ENCODE measurements at places on chromosomes 13 and 19.

- H3K27ac ChIP-seq = no peak overlapping the region
- no peak for DNase-seq
- no peaks in the 10 kb centered on the region for H3K36me3 ChIP-seq
- no peaks in the 10 kb centered on the region for H3K27me3 ChIP-seq
- no peak overlapping the region for H3K4me3 ChIP-seq
- peaks cover 6% of the 10 kb centered on the region for H3K4me1 ChIP-seq
Observed at GRCh38 chr13:23411706-23412105, 21.8 kb downstream of the SACS start.

- no peak overlapping the region for H3K27ac ChIP-seq
- no peak overlapping the region for H3K4me3 ChIP-seq
- no peaks in the 10 kb centered on the region for H3K36me3 ChIP-seq
- no peak for DNase-seq
- peaks cover 3% of the 10 kb centered on the region for H3K4me1 ChIP-seq
- H3K27me3 ChIP-seq = no peaks in the 10 kb centered on the region
Observed at GRCh38 chr13:75749407-75749806, 113.3 kb downstream of the LMO7 start.

- H3K27ac ChIP-seq = no peak overlapping the region
- no peak for DNase-seq
- peaks cover 3% of the 10 kb centered on the region for H3K27me3 ChIP-seq
- H3K4me3 ChIP-seq = no peak overlapping the region
Observed at GRCh38 chr19:1789261-1790041, 22.6 kb downstream of the ATP8B3 start.

GRCh38 chr19:13164343-13165161, 14.3 kb downstream of the IER2 start:
- H3K4me1 ChIP-seq = peaks cover 66% of the 10 kb centered on the region
- no peaks in the 10 kb centered on the region for H3K27me3 ChIP-seq
- DNase-seq = no peak
- peak overlapping the region; percentile 2 for H3K4me3 ChIP-seq

DNA sequence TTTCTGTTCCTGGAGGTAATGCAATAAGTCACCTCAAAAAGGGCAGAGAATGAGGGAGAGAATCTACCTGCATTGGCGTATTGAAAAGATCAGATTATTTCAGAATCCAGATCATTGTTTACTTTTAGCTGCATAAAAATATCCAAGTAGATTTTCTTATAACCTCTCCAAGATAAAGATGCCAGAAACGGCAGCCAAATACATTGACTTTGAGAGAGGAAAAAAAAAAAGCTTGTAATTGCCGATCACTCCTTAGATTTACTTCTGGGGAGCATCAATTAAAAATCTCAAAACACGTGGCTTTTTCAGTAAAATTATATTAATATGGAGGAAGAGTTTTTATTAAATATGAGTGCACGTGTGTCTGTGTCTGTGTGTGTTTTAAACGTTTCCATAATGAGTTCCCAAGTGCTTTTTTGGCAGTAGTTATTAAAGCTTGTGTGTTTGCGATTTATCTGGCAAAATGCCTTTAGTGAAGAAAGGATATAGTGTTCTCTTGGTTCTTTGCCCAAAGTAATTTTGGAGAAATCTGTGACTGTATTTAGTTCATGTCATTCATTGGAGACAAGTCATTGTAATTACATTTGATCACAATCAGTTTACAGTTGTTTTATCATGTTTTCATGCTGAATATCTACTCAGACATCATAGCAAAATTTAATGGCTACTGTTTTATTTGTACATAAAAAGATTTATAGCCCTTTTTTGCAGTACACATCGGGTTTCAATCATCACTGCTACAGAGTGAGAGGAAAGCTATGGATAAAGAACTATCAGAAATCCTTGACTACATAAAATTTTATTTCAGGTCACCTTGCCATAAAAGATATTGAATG, 176.1 kb downstream of the TM9SF2 start:
- no peak overlapping the region for H3K4me3 ChIP-seq
- DNase-seq = no peak
- no peaks in the 10 kb centered on the region for H3K36me3 ChIP-seq
- H3K27me3 ChIP-seq = no peaks in the 10 kb centered on the region
- no peaks in the 10 kb centered on the region for H3K4me1 ChIP-seq

DNA sequence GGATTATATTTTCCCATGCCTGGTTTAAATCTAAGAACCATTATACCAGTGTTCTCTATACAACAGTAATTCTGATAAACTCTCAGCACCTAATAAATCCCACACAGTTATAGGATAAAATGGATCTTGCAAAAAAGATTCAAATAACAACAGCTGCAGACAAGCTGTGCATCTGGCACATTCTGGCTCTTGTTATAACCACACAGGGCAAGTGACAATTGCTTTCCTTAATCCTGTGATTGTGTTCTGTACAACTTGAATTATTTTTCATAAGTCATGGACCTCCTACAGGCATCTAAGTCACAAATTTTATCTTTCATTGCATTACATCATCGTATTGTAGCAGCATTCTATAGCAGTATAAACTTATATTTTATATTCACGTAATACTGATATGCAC, 948.3 kb downstream of the SLITRK1 start:
- no peak for DNase-seq
- H3K27me3 ChIP-seq = no peaks in the 10 kb centered on the region
- no peak overlapping the region for H3K4me3 ChIP-seq
- no peaks in the 10 kb centered on the region for H3K36me3 ChIP-seq
- H3K27ac ChIP-seq = no peak overlapping the region

DNA sequence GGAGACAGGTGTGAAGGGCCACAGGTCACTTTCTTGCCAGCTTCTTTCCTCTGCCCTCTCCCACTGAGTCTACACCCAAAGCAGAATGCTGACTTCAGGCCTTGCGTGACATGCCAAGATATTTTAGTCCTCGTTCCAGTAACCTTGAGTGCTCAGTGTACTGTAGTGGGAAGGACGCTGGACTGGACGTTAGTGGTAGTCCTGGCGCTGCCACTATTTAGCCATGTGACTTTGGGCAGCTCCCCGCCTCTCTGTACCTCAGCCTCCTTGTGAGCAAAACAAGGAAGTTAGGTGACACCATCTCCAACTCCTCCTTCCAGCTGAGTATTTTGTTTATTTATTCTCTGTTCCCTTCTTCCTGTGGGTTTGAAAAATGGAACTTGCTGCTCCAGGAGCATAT, 86.1 kb downstream of the FRY start:
- no peak overlapping the region for H3K27ac ChIP-seq
- no peaks in the 10 kb centered on the region for H3K4me1 ChIP-seq
- no peaks in the 10 kb centered on the region for H3K27me3 ChIP-seq
- no peak overlapping the region for H3K4me3 ChIP-seq

DNA sequence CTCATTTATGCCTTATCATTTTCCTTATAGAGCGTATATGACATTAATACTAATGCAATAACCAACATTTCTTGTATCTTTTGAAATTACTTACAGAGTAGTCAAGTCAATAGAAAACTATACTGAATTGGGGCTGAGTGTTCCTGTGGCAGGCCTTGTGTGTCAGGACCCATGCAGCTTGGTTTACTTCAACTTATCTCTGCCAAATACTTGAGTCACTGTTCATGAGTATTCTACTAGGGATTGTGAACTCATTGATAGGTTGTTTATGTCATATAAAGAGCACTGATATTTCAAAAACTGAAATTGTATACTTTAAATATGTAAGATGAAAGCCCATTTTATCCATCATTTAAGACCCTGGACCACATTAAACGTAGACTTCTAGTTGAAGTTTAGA, 688.6 kb upstream of the SLITRK1 start:
- H3K36me3 ChIP-seq = no peaks in the 10 kb centered on the region
- H3K4me3 ChIP-seq = no peak overlapping the region
- DNase-seq = no peak
- no peaks in the 10 kb centered on the region for H3K27me3 ChIP-seq
- H3K27ac ChIP-seq = no peak overlapping the region
- H3K4me1 ChIP-seq = no peaks in the 10 kb centered on the region

DNA sequence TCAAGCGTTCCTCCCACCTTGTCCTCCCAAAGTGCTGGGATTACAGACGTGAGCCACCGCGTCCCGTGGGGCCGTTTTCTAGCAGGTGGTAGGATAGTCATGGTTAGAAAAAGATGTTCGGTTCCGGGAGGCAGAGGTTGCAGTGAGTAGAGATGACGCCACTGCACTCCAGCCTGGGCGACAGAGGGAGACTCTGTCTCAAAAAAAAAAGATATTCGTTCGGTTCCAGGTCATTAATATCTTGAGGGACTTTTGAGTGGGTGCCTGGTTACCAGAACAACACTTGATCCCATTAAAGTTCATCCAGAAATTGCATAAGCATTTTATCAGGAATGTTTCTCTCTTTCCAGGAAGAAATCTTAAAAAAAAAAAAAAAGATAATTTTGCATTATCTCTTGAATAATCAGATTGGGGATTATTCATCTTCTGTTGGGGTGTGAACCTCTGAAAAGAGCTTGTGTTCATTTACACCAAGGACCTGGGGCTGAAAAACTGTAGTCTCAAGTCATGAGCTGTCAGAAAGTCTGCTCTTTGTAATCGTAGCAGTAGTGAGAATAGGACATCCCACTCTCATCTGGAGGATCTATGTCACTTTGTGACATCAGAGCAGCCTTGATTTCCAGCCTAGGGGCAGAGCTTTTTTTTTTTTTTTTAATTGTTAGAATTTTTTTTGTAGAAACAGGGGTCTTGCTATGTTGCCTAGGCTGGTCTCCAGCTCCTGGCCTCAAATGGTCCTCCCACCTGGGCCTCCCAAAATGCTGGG, 1.0 kb upstream of the ETHE1 start:
- H3K27ac ChIP-seq = peak overlapping the region; percentile 95
- no peaks in the 10 kb centered on the region for H3K27me3 ChIP-seq
- H3K36me3 ChIP-seq = no peaks in the 10 kb centered on the region
- H3K4me1 ChIP-seq = peaks cover 44% of the 10 kb centered on the region
- no peak overlapping the region for H3K4me3 ChIP-seq
- no peak for DNase-seq

- no peak overlapping the region for H3K4me3 ChIP-seq
- no peaks in the 10 kb centered on the region for H3K27me3 ChIP-seq
- DNase-seq = no peak
- H3K4me1 ChIP-seq = peaks cover 13% of the 10 kb centered on the region
Observed at GRCh38 chr19:10945264-10945663, 15.6 kb upstream of the SMARCA4 start.

GRCh38 chr19:36025541-36025940, 7.1 kb downstream of the CLIP3 start:
- H3K27ac ChIP-seq = no peak overlapping the region
- no peaks in the 10 kb centered on the region for H3K27me3 ChIP-seq
- DNase-seq = no peak
- no peak overlapping the region for H3K4me3 ChIP-seq
- H3K36me3 ChIP-seq = peaks cover 10% of the 10 kb centered on the region
- no peaks in the 10 kb centered on the region for H3K4me1 ChIP-seq

DNA sequence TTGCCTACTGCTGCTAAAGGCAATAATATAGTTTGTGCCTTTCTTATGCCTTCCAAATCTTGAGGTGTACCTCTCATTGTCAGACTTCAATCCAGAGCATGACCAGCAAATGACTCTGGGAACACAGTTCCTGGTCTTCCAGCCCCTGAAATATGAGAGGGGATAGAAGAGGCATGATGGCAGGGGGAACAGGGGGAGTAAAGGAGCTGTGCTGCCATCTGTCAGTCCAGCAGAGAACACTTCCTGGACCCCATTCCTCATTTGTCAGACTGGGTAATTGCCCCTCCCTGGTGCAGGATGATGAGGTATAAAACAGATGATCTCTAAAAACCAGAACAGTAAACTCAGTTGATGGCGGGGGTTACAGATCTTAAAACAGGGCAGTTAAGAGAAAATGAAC, 618.7 kb downstream of the DIAPH3 start:
- no peaks in the 10 kb centered on the region for H3K27me3 ChIP-seq
- no peaks in the 10 kb centered on the region for H3K36me3 ChIP-seq
- no peak overlapping the region for H3K27ac ChIP-seq
- DNase-seq = no peak
- no peaks in the 10 kb centered on the region for H3K4me1 ChIP-seq

DNA sequence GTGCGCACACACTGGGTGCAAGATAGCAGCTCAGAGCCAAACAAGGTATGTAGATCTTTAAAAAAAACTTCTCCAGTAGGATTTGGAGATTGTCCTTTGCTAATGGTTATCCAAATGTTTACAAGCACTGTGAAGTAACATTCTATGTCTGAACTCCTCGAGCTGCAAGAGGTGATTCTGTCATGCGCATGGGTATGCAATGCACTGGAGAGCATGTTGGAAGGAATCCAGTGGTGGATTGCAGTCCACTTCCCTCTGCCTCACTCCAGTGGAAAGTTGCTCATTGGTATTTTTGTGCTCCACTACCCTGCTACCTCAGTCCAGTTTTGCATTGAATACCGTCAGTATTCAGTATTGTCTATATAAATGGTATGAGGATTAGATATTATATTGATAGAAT, 132.1 kb downstream of the ATP8A2 start:
- no peak overlapping the region for H3K27ac ChIP-seq
- H3K4me1 ChIP-seq = no peaks in the 10 kb centered on the region
- DNase-seq = no peak
- H3K27me3 ChIP-seq = no peaks in the 10 kb centered on the region

DNA sequence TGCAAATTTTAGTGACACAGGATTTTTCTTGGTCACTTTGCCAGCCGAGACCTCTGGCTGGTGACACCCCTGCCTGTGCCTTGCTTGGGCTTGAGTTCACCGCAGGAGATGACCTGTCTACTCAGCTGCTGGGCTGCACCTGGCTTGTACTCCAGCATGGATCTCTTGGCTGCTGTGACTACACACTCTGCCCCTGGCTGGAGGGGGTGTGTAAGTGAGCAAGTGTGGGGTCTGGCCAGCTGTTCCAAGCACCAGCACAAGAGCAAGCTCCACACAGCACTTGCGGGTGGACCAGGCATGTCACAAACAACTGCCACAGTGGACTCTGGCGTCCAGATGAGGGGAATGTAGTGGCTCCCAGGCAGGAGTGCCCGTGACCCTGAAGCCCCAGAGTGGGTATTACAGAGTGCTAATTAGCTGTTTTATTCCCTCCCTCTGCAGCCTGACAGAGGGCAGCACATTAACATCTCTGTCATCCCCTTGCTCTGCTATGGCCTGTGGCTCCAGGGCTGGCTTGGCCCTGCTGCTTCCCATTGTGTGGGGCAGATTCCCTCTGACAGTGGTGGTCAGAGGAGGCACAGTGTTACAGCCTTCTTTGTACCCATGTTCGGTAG, 1387.2 kb downstream of the OLFM4 start:
- no peaks in the 10 kb centered on the region for H3K27me3 ChIP-seq
- no peak overlapping the region for H3K4me3 ChIP-seq
- H3K27ac ChIP-seq = no peak overlapping the region
- no peaks in the 10 kb centered on the region for H3K36me3 ChIP-seq
- no peak for DNase-seq
- H3K4me1 ChIP-seq = no peaks in the 10 kb centered on the region

GRCh38 chr19:19655051-19655594, 8.4 kb downstream of the ATP13A1 start:
- H3K4me1 ChIP-seq = no peaks in the 10 kb centered on the region
- H3K27me3 ChIP-seq = no peaks in the 10 kb centered on the region
- no peak for DNase-seq
- peaks cover 47% of the 10 kb centered on the region for H3K36me3 ChIP-seq
- no peak overlapping the region for H3K4me3 ChIP-seq
